ENCODE measurements at places on chromosomes 16 and 17. TPM values are rescaled to one million over a fixed set of nuclear protein-coding genes. Genes with fewer than 3 reads are reported as not detected.

DNA sequence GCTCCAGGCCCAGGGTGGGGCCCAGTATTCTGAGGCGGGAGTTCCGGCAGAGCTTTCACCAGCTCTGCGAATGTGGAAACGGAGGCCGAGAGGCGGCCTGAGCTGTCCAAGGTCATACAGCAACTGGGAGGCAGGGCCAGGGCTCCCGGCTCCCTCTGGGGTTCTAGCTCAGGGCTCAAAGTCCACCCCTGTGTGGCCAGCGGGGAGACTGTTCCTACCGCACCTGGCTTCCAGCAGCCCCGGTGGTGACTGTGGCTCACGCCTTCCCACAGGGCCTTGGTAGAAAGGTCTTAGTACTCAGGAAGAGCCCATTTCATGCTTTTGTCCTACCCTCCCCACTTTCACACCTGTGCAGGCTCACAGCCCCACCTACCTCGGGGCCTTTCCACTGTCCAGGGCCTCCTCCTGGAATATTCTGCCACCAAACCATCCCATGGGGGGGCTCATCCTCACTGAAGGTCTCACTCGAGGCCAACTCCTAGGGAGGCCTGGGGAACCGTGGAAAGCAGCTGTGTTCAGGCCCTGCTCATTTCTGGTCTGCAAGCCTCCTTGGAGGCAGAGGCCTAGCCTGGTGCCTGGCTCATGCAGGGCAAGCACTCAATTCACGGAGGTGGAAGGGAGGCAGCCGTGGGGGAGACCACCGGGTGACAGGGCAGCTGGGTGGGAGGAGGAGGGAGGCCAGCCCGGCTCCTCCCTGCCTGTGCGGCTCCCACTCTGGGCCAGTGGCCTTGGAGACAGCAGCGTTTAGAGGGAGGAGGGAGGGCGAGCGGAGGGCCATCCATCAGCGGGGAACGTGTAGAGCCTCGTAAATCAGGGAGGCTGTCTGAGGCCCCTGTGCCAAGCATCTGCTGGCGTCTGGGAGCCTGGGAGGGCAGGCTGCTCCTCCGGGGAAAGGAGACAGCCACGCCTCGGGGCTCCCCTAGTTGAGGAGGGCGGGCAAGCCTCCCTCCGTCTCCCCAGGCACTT lies 12.7 kb upstream of the DOC2B start:
- DNase-seq = no peak

DNA sequence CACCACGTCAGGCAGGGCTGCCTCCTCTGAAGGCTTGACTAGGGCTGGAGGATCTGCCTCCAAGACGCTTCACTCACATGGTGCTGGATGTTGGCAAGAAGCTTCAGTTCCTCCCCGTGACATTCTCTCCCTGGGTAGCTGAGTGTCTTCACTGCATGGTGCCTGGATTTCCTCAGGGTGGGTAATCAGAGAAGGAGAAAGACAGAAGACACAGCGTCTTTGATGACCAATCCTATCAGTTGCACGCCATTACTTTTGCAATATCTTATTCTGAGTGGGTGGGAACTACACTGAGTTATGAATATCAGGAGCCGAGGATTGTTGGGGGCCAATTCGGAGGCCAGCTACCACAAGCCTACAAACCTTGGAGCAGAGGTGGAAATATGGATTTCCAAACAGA lies 139.7 kb downstream of the SHISA6 start:
- no peak for DNase-seq

DNA sequence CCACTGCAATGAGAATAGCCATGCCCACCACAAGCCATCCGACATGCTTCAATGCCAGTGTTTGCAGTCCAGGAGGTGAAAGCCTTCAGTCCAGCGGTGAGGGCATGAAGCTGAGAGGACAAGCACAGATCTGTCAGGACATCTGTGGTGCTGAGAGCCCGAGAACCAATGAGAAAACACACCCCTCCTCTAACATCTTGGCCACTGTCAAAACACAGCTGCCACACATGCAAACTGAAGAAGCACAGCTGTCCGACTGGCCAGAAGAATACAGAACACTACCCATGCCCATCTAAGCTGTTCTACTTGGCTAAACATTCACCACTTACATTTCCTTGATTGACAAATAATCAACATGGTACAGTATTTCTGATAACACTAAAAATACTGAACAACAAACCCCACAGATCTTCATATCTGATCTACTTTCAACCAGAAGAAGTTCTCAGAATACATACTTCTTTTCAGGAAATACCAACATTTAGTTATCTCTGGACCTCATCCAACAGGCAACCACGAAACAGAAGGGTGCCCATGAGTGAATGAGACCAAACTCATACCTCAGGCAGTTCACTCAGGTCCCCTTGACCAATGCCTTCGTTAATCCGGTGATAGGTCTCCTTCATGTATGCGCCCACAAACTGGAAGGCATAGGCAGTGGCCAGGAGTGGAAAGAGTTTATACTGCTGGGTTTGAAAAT lies 10.2 kb upstream of the FBF1 start:
- DNase-seq = peak; percentile 32

- DNase-seq = no peak
Measured at GRCh38 chr17:73281928-73282327, 20.2 kb upstream of the CPSF4L start.

- no peak for DNase-seq
Measured at GRCh38 chr17:79039886-79040285, 15.9 kb downstream of the C1QTNF1 start.

DNA sequence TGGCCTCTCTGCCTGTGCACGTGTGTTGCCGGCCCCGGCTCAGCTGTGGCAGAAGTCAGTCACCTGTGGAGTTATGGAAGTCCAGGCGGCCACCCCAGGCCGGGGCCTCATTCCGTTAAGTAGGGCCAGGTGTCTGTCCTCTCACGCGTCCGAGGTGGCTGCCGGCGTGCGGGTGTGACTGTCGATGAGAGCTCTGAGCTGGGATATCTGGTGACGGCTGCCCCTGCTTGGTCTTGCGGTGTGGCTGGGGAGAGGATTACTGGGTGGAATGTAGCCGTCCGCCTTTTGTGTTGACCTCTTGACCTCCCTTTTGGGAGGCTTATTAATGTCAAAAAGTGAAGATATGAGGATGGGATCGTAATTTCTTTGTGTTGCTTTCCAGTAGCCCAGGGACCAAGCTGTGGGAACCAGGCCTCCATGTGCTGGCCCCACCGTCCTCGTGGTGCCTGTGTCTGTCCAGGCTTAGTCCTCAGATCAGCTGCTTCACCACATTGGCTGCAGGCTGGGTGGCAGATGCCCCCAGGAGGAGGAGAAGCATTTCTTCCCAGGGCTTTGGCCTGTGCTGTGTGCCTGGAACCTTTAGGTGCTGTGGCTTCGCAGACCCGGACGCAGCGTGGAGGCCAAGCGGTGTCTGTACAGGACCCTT lies 23.0 kb upstream of the ZNF750 start:
- DNase-seq = peak; percentile 11

KRT20 gene
- total RNA-seq = not detected

GRCh38 chr16:55566432-55567175 lies at the start of gene CAPNS2:
TSS of gene CAPNS2 (plus strand) at chr16:55566684. CDS start at chr16:55566757, 73 bp downstream.
- no peak for DNase-seq

GRCh38 chr16:20791923-20792612 lies 14.2 kb downstream of the ERI2 start:
- DNase-seq = no peak

All from A172 (cell line).